ENCODE measurements at places on chromosomes 4 and X.

GRCh38 chr4:38516190-38516589 is 147.8 kb upstream of the KLF3 start:
- DNase-seq, result no peak

GRCh38 chrX:153744210-153745066 is 19.6 kb upstream of the PLXNB3 start:
- no peak for DNase-seq

- no peak for DNase-seq
Measured at GRCh38 chr4:7731437-7731836, 208.2 kb downstream of the AFAP1 start.

GRCh38 chr4:13527981-13528820 is 16.1 kb downstream of the NKX3-2 start:
- no peak for DNase-seq

- DNase-seq, result no peak
Measured at GRCh38 chr4:23484689-23485088, 405.2 kb downstream of the PPARGC1A start.

DNA sequence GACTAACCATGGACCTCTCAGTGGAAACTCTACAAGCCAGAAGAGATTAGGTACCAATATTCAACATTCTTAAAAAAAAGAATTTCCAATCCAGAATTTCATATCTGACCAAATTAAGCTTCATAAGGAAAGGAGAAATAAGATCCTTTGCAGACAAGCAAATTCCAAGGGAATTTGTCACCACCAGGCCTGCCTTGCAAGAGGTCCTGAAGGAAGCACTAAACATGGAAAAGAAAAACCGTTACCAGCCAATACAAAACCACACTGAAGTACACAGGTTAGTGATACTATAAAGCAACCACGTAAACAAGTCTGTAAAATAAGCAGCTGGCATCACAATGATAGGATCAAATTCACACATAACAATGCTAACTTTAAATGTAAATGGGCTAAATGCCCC is 156.6 kb downstream of the FAM13A start:
- DNase-seq, result no peak
